ENCODE measurements at places on chromosomes 1 and 21.

GRCh38 chr21:43872531-43873197 lies 7.6 kb downstream of the AGPAT3 start:
- no peak for DNase-seq

GRCh38 chr1:109113590-109114341 lies at the start of gene ELAPOR1:
TSS of gene ELAPOR1 (plus strand) at chr1:109114115. CDS start at chr1:109114184, 69 bp downstream.
- no peak for DNase-seq

DNA sequence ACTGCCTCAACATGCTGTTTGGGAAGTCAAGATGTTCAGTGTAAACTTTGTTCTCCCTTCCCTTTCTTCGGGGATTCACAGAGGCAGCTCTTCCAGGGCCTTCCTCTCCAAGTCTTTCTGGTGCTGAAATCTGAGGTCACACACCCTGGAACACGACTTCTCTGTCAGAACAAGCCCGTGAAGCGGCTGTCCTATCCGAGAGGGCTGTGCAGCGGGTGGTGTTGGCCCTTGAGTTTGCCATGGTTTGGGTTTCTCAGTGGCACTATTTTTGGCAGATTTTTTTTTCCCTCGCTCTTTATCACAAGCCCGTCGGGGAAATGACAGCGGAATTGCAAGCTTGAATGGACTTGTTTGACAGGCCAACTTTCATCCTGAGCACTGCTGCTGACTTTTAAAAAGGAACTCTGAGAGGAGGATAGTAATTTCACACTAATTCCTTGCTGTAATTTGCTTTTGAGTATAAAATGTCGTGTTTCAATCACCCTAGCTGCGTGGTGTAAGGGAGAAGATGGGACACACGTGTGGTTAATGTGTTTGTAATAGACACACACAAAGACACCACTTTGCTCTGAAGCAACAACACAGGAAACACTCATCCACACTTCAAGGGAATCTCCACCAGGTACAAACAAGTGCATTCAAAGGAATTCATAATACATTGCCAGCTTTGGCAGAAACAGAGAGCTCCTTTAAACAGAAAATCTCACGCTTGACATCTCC lies 60.1 kb upstream of the TARBP1 start:
- no peak for DNase-seq

GRCh38 chr1:1136547-1137230 lies 20.8 kb upstream of the C1orf159 start:
- DNase-seq = no peak

DNA sequence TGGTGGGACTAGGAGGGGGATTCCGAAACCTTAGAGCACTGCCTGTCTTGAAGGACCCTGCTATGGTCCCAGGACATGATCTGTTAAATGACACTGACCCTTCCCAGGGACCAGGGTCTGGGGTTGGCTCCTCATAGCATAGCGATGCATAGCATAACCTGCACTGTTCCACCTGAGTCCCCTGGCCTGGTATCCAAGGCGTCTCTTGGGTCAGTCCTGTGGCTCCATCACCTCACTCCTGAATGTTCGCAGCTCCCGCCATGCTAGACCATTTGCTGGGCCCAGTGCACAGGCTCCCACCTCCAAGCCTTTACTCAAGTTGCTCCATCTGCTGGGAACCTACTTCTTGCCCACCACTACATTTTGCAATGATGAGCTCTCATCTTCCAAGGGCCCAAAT lies 39.0 kb upstream of the MAGOH start:
- DNase-seq = no peak

DNA sequence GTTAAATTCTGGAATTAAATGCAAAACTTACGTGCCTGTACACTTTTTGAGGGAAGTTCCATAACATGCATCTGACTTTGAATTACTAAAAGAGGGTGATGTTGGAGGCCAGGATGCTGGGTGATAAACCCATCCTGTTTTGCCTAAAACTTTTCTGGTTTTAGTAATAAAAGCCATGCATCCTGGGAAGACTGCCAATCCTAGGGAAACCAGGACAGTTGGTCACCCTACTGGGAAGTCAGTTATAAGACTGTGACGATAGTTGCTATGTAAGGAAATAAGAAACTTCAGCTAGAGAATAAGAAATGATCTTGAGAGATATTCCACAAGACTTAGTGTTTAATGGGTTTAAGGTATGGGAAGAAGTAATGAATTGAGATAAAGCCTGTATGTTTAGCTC lies 336.6 kb upstream of the LYPLAL1 start:
- DNase-seq = no peak

GRCh38 chr1:75132812-75133619 lies 1.2 kb upstream of the LHX8 start:
- no peak for DNase-seq

DNA sequence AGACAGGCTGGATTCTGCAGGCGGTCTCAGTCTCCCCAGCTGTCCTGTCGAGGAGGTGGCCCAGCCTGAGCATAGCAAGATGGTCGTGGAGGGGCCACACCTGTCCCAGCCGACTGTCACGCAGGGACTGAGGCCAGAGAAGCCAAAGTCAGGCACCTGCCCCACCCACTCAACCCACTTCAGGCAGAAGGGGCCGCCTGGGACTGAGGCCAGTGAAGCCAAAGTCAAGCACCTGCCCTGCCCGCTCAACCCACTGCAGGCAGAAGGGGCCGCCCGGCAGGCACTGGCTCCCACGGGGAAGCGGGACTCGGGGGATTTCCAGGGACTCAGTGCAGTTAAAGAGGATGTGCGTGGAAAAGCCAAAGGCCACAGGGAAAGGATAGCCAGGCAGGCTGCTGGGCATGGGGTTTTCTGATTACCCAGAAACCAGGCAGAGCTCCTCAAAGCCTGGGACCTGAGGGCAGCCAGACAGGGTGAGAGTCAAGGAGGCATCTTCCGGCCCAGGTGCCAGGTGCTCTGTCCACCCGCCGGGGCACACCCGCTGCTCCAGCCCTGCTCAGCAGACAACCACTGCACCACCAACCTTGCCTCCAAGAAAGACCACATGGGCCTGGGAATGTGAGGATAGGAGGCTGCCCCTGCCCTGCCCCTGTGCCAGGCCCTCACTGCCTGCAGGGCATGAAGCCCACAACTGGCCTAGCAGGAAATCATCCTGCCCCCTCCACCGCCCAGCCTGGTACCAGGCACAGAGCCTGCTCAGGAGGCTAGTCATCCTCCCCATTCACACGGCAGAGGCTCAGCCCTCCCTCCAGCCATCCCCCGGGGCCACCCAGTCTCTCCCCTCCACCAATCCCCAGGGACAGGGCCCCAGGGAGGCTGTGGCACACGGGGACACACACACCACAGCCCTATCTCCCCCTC lies 41.0 kb downstream of the MEGF6 start:
- no peak for DNase-seq

GRCh38 chr1:162028726-162029125 lies 5.1 kb upstream of the OLFML2B start:
- no peak for DNase-seq

DNA sequence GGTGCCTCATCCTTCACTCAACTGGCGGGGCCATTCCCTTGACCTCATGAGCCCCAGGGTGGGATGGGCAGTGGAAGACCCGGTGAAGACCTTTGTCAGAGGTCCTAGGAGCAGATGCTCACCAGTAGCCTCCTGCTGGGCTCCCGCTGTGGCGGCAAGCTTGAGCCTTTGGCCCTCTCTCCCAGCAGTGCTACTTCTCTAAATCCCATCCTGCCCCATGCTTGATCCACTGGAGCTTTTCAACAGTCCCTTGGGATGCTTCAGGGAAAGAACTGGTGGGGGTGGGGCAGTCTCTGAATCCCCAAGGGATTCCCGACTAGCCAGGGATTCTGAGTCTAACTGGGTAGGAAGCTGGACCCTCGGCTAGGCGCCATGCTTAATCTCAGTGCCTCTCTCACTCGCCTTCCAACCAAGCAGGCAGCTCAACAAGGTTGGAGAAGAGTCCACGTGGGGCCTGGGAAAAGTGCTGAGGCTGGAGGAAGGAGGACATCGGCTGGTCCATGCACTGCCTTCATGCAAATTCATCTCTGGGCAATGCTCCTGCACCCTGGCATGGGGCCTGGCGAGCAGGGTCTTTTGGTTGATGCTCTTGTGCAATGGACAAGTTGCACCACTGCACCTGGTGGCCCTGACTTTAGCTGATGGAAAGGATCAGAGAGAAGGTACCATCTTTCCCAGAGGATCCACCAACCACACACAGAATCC lies 190.3 kb downstream of the GRIK3 start:
- DNase-seq = no peak

- DNase-seq = no peak
Observed at GRCh38 chr1:71435951-71436350, 355.1 kb upstream of the ZRANB2 start.

DNA sequence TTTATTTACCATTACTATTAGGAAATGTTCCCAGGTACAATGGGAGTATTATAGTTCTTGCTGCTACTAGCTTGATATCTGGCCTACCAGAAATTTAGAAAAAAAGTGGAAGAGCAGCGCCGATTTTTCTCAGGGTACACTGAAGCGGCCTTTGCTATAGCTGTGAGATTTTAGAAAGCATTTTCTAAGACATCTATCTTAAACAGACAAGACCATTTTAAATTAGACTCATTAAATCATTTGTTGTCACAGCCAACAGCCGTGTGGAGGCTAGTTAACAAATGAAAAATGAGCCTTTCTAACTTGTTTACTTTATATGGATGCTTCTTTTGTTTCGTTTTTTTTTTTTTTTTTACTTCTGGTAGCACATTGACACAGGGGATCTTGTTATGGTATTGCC lies 183.2 kb upstream of the ZRANB2 start:
- no peak for DNase-seq

- no peak for DNase-seq
Observed at GRCh38 chr1:242005866-242006535, 7.1 kb upstream of the MAP1LC3C start.

GRCh38 chr1:172609528-172609927 lies 49.4 kb upstream of the FASLG start:
- DNase-seq = no peak

DNA sequence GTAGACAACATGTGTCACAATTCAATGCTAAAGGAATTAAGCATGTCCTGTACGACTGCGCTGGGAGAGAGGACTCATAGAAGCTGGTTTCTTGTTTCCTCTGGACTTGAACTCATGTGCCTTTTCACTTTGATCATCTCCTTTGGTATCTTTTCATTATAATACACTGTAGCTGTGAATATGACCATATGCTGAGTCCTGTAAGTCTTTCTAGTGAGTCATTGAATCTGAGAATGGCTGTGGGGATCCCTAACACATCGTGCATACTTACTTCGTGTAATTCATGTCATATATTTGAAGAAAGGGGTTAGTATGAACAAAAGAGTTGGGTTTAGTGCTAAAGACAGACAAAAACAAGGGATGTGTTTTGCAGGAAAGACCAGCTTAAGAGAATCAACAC lies 148.1 kb upstream of the RUNX1 start:
- no peak for DNase-seq

- DNase-seq = no peak
Observed at GRCh38 chr1:79362470-79362869, 355.9 kb upstream of the ADGRL4 start.

DNA sequence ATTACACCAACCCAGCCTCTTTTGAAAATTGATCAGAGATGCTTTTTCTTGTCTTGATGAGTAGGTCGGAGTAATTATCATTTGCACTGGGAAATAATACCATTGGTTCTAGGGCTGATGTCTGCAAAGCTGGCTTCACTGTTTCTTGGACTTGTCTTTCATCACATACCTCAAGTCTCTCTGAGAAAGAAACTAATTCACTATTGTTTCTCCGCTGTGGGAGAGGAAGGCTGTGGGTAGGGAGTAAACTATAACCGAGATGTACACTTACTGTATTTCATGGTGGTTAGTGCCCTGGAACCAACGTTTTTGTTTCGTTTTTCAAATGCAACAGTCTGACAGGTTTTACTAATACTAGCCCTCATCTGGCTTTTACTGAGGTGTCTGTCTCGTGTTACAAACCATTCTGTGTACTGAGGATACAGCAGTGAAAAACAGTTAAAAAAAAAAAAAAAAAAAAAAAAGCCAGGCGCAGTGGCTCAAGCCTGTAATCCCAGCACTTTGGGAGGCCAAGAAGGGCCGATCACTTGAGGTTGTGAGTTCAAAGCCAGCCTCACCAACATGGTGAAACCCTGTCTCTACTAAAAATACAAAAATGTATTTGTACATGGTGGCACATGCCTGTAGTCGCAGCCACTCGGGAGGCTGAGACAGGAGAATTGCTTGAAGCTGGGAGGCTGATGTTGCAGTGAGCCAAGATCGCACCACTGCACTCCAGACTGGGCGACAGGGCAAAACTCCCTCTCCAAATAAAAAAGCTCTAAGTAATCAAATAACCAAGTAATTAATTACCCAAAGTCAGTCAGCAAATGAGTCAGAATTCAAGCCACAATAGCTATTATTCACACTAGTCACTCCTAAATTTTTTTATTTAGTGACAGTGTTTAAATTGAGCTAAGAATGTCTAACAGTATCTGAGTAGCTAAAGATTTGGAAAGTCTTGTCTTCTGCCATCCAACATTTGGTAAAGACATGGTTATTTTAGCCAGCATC lies 23.3 kb downstream of the TOMM20 start:
- no peak for DNase-seq

GRCh38 chr1:61227857-61228550 lies 145.6 kb downstream of the NFIA start:
- DNase-seq = no peak

DNA sequence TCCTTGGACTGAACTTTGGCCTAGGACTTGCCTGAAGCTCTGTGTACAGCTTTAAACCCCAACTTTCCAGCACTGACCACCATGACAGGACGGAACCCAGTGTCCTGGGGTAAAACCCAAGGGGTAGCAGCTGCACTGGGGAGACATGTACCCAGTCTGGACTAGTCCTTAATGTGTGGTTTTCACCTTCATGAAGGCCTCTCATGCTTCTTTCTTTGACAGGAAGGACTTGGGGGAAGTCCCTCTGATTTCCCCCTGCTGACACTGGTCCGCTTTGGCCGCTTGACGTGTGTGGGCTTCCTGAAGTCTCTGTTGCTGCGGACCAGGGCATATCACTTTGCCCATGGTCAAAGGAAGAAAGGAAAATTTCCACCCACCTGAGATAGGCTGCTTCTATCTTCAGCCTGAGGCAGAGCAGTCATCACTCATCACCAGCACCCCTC lies 66.3 kb upstream of the PRDX6 start:
- DNase-seq = no peak

GRCh38 chr21:29938776-29939103 lies 1.1 kb downstream of the GRIK1 start:
- DNase-seq = no peak

- DNase-seq = no peak
Observed at GRCh38 chr1:46070164-46070814, 62.1 kb downstream of the PIK3R3 start.

DNA sequence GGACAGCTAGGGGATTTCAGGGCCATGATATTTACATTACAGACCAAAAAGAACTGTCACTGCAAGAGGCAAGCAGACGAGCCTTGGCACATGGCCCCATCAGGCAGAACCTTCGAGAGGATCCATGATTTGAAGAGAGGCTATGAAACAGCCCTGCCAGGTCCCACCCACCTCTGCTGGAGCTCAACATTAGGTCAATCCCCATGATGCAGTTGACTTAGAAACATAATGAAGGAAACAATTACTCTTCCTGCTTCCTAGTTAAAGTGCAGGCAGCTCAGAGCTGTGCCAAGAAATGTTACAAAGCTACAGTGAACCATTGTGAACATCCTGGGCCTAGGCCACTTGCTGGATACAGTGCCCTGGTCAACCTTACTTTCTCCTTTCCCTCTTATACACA lies 41.7 kb upstream of the PTCH2 start:
- DNase-seq = no peak

- DNase-seq = no peak
Observed at GRCh38 chr1:233518344-233518743, 95.6 kb upstream of the KCNK1 start.
